ENCODE measurements at places on chromosomes 6 and 20.

GRCh38 chr20:57396984-57397692 lies 5.9 kb downstream of the RBM38 start:
- DNase-seq = no peak

DNA sequence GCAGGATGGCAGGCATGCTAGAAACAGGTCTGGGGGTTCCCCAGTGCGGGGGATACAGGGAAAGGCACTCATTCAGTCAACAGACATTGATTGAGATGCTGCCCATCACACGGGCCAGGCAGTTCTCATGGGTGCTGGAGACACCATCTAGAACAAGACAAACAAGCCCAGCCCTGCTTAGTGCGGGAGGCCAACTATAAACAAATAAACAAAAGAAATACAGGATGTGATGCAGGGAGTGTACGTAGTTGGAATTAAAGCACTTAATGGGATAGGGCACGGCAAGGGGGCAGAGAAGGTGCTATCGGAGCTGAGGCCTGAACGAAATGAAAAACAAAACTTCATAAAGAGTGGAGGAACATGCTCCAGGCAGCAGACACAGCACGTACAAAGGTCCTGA lies 169.3 kb downstream of the PREX1 start:
- no peak for DNase-seq

DNA sequence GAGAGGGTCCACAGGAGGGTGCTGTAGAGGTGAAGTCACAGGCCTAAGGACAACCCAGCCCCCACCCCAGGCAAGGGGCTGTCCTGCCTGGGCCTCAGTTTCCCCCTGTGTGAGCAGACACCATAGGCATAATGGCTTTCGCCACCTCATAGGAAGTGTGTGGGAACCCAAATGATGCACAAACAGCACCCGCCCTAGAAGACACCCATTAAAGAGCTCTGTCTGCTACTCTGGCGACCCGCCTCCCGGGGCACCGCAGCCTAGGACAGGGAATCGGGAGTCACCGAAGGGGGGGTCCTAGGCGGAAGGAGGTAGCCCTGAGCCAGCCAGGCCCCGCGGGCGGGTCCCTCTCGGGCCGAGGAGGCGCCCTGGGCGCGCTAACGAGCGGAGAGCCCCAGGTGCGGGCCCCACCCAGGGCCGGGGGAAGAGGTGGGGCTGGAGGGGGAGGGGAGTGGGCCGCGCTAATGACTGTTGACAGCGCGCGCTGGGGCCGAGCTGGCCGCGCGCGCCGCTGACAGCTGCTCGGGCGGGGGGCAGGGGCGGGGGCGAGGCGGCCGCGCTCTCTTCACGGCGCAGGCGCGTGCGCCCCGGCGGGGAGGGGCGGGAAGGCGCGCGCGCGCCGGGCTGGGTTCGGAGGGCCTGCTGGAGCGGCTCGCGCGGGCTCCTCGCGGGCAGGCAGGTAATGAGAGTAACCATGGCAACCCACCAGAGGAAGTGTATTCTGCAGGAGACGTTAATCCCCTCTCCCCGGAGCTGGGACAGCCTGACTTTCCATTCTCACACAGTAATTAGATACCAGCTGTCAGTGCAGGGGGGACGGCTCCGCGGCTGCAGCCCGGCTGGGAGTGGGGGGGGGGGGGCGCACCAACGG lies 48.9 kb downstream of the NOL4L start:
- no peak for DNase-seq

DNA sequence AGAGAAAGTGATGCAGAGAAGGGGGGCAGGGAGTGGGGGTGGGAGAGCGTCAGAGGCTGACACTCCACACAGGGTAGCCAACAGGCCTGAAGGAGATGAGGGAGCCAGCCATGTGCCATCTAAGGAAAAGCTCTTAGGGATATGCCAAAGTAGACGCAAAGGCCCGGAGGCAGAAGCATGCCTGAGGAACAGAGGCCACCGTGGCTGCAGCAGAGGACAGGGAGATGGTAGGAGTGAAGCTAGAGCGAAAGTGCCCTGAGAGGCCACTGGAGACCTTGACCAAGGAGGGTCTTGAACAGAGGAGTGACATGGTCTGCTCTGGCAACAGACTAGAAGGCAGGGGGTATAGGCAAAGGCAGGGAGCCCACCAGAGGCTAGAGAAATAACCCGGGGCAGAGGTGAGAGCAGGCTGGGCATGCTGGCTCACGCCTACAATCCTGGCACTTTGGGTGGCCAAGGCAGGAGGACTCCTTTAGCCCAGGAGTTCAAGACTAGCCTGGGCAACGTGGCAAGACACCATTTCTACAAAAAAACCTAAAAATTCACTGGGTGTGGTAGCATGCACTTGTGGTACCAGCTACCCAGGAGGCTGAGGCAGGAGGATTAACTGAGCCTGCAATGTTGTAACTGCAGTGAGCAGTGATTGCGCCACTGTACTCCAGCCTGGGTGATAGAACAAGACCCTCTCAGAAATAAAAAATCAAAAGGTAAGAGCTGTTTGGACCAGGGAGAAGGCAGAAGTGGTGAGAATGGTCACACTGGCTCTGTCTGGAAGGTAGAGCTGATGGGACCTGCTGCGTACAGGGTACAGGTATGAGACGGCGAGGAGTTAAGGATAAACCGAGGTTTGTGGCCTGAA lies 6.3 kb downstream of the RRBP1 start:
- no peak for DNase-seq

- no peak for DNase-seq
Measured at GRCh38 chr6:19297880-19298279, 539.3 kb upstream of the ID4 start.
